NCI-H1694 treated with DMSO at 0.1 percent for 48 hours (cell line): ENCODE measurements at places on chromosomes 16 and 17.

DNA sequence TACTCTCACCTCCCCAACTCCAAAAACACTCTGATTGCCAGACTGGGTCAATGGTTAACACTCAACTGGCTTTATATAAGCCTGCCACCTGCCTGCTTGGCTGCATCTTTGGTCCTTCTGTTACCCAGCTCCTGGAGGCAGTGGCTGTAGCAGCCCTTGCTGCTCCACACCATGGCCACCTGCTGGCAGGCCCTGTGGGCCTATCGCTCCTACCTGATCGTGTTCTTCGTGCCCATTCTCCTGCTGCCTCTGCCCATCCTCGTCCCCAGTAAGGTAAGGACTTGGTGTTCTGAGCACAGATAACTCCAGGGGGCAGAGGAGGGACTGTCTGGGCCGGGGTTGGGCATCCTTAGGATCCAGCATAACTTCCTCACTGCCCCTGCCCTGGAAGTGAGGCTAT is at the start of gene SLC13A2:
TSS of gene SLC13A2 (plus strand) at position 103 of the 400 bp plus-strand sequence. CDS start at position 172, 69 bp downstream.
- DNase-seq = peak; percentile 8

GRCh38 chr16:49560004-49560830 is 186.6 kb downstream of the C16orf78 start:
- DNase-seq = peak; percentile 69

- no peak for DNase-seq
These were observed 69.0 kb downstream of the NDEL1 start for GRCh38 chr17:8504460-8505207.

DNA sequence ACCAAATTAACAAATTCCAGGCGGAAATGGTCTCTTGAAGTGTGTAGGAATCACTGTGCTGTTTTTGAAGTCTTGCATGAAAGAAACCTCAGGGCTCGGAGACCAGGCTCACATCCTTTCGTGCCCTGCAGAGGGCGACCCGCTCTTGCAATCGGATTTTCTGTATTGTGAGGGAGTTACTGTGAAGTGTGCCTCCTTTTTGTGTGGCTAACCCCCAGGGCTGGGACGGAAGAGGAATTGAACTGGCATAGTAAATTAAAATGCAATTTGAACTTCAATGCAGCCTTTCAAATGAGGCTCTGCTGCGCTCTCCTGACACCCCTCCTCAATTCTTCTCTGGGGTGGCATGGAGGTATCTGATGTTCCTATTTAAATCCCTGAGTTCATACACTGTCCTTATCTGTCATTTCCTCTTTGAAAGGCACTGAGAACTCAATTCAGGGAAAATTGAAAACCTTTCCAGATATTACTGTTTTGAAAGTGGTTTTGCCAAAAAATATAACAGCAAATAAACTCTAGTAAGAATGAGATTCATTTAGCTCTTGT is 51.5 kb upstream of the MGAT5B start:
- DNase-seq = peak; percentile 79
